ENCODE measurements at places on chromosomes 4 and X.

DNA sequence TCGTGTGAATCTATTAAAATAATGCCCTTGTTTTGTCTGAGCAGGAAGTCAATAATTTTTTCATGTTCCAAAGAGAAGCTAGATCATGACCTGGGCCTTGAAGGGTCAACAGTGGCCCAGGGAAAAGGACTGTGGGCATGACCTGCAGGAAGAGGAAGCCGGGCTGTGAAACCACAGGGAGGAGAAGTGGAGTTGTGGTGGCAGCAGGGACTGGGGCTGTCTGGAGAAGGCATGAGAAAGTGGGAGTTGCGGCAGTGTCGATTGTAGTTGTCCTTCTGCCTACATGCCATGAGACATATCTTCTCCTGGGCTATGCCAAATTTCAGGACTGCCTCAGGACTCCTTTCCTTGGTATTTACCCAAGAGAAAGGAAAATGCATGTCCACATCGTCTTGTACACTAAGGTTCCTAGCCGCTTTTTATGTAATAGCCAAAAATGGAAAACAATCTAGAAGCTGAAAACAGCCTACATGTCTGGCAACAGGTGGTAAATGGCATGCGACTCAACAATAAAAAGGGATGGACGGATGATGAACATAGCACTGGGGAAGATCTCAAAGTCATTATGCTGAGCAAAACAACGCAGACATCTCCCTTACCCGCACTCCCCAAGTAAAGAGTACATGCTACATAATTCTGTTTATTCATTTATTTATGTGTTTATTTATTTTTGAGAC, 13.6 kb upstream of the PTTG2 start:
- H3K36me3 ChIP-seq, result peaks cover 20% of the 10 kb centered on the region
- no peaks in the 10 kb centered on the region for H3K27me3 ChIP-seq
- peaks cover 56% of the 10 kb centered on the region for H3K4me1 ChIP-seq
- DNase-seq, result no peak
- H3K27ac ChIP-seq, result no peak overlapping the region
- H3K4me3 ChIP-seq, result no peak overlapping the region

GRCh38 chrX:78886550-78886949, 58.6 kb upstream of the P2RY10 start:
- no peak overlapping the region for H3K4me3 ChIP-seq
- DNase-seq, result no peak
- H3K27ac ChIP-seq, result no peak overlapping the region
- no peaks in the 10 kb centered on the region for H3K27me3 ChIP-seq
- H3K4me1 ChIP-seq, result peaks cover 12% of the 10 kb centered on the region

DNA sequence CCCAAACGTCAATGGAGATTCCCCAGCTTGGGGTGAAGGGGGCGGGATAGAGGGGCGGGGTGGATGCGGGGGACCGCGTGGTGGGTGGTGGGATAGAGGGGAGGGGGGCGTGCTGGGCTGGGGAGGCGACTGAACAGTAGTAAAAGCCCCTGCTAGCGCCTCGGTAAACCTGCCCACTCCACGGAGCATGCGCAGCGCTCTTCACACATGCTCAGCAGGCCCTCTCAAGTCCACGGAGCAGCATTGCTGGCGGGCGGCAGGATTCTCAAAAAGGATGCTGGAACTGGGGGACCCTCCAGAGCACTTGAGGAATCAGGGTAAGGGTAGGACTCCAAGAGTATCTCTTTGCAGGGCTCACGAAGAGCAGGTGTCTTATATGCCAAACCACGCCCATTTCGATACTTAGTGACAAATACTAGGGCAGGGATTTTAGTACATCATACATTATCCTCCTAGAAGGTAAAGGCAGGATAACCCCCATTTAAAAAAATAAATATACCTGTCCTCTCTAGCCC, 378 bp upstream of the RPS6KA6 start:
- peak overlapping the region; percentile 78 for H3K4me3 ChIP-seq
- peaks cover 4% of the 10 kb centered on the region for H3K36me3 ChIP-seq
- no peak overlapping the region for H3K27ac ChIP-seq
- no peaks in the 10 kb centered on the region for H3K4me1 ChIP-seq

DNA sequence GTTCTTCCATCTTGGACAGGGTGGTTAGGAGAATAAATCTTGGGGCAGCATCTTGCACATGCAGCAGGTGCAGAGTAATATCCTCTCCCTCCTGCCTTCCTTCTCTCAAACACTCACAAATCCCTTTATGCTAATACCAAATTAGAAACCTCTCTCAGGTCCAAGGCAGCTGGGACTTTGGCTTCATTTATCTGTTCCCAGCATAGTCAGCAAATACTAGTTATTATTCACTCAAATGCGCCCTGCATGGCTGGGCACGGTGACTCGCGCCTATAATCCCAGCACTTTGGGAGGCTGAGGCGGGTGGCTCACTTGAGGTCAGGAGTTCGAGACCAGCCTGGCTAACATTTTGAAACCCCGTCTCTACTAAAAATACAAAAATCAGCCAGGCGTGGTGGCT, 156.0 kb upstream of the GALNT7 start:
- no peak overlapping the region for H3K27ac ChIP-seq
- H3K4me1 ChIP-seq, result no peaks in the 10 kb centered on the region
- no peak for DNase-seq
- no peaks in the 10 kb centered on the region for H3K36me3 ChIP-seq
- no peak overlapping the region for H3K4me3 ChIP-seq

GRCh38 chr4:159284113-159284512, 181.2 kb downstream of the RAPGEF2 start:
- no peaks in the 10 kb centered on the region for H3K27me3 ChIP-seq
- no peak overlapping the region for H3K27ac ChIP-seq
- H3K4me1 ChIP-seq, result peaks cover 5% of the 10 kb centered on the region
- H3K4me3 ChIP-seq, result no peak overlapping the region
- H3K36me3 ChIP-seq, result peaks cover 7% of the 10 kb centered on the region

GRCh38 chr4:176013476-176014247, 52.0 kb upstream of the WDR17 start:
- no peaks in the 10 kb centered on the region for H3K27me3 ChIP-seq
- no peak overlapping the region for H3K4me3 ChIP-seq
- H3K27ac ChIP-seq, result no peak overlapping the region

GRCh38 chr4:10803713-10804343, 119.3 kb upstream of the CLNK start:
- no peak overlapping the region for H3K27ac ChIP-seq
- no peak for DNase-seq
- H3K36me3 ChIP-seq, result peaks cover 13% of the 10 kb centered on the region
- peaks cover 54% of the 10 kb centered on the region for H3K4me1 ChIP-seq
- no peak overlapping the region for H3K4me3 ChIP-seq

GRCh38 chrX:134572816-134573682, 85.2 kb downstream of the PLAC1 start:
- no peak overlapping the region for H3K4me3 ChIP-seq
- H3K36me3 ChIP-seq, result no peaks in the 10 kb centered on the region
- no peak for DNase-seq
- H3K27ac ChIP-seq, result no peak overlapping the region
- H3K4me1 ChIP-seq, result no peaks in the 10 kb centered on the region

GRCh38 chr4:55927803-55928437, 20.8 kb upstream of the CEP135 start:
- no peak overlapping the region for H3K27ac ChIP-seq
- H3K27me3 ChIP-seq, result no peaks in the 10 kb centered on the region
- H3K36me3 ChIP-seq, result peaks cover 3% of the 10 kb centered on the region
- peaks cover 8% of the 10 kb centered on the region for H3K4me1 ChIP-seq
- no peak overlapping the region for H3K4me3 ChIP-seq
- DNase-seq, result no peak

GRCh38 chr4:10023050-10023419, 1.7 kb upstream of the SLC2A9 start:
- H3K4me1 ChIP-seq, result peaks cover 30% of the 10 kb centered on the region
- no peak overlapping the region for H3K4me3 ChIP-seq
- no peaks in the 10 kb centered on the region for H3K36me3 ChIP-seq
- H3K27ac ChIP-seq, result no peak overlapping the region
- DNase-seq, result no peak

DNA sequence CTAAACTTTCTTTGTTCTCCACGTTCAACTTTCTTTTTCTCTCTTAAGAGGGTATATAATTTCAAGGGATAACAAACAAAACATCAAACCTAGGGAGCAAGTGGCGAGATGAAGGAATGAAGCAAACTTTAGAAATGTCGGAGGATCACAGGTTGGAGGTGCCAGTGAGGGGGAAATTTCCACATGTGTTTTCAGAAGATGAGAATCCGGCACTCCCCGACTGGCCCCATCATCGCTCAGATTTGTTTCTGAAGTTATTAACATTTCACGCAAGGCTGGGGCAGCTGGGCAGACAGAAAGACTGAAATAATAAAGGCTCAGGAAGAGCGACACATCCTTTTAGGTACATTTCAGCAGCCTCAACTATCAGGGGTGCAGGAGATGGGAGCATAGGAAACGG, 134.9 kb downstream of the SMIM20 start:
- no peaks in the 10 kb centered on the region for H3K36me3 ChIP-seq
- no peak for DNase-seq
- no peak overlapping the region for H3K4me3 ChIP-seq
- peaks cover 30% of the 10 kb centered on the region for H3K27me3 ChIP-seq
- no peak overlapping the region for H3K27ac ChIP-seq

- H3K27ac ChIP-seq, result no peak overlapping the region
- no peaks in the 10 kb centered on the region for H3K36me3 ChIP-seq
- H3K27me3 ChIP-seq, result no peaks in the 10 kb centered on the region
- H3K4me3 ChIP-seq, result no peak overlapping the region
- no peak for DNase-seq
Observed at GRCh38 chrX:126272795-126273497, 106.9 kb upstream of the DCAF12L2 start.

DNA sequence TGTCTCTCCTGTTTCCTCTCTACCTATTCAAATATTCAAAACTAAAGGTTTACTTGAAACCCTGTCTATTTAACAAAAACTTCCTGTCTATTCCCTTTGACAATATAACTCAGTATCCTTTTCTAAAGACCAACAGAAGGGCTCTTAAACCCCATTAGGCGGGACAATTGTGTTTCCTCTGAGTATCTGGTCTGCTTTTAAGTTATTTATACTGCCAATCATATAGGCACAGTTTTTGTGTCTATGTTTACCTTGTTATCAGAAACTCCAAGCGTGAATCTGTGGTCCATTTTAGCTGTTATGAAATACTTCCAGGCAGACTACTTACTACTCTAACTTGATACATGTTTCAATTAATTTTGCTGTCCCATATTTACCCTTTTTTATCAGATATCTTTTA, 350.0 kb upstream of the CTSO start:
- H3K4me1 ChIP-seq, result no peaks in the 10 kb centered on the region
- H3K36me3 ChIP-seq, result no peaks in the 10 kb centered on the region
- no peaks in the 10 kb centered on the region for H3K27me3 ChIP-seq
- no peak for DNase-seq
- no peak overlapping the region for H3K27ac ChIP-seq

DNA sequence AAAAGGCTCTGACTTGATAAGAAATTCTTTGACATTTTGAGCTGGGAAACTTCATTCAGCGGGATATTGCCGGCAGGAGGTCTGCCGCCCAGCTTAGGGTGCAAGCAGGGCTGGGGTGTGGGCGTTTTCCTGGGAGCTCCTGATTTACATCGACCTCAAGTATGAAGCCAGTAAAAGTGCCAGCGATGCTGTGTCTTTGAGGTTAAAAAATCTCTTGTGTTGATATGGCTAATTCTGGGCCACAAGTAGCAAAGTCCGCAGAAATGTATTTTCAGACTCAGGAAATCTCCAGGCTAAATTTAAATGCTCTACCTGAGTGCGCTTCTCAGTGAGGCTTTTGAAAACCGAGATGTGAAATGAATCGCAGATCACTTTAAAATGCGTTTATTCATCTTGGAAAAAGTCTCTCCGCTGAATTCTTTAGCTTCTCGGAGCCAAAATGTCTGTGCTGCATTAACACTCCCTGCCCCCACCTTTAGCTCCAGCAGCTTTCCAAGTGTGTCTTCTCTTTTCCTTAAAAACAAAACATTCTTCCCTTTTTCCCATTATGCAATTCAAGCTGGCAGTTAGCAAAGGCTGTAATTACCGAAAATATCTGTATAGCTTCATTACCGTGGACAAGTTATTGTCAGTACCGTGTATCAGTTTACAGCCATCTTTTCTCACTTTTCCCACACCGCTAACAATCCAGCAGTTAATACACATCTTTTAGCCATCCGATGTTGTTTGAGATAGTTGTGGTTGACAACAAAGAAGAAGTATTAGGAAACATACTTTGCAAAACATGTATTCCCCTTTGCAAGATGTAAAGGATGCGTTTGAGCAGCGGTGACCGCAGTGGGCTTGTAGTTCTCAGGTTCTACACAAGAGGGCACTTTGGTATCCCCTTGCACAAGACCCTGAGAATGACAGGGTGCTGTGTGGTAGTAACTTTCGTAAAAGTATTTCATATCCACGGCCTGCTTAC, 136.0 kb upstream of the STX18 start:
- DNase-seq, result no peak
- no peak overlapping the region for H3K27ac ChIP-seq
- no peaks in the 10 kb centered on the region for H3K4me1 ChIP-seq
- no peaks in the 10 kb centered on the region for H3K27me3 ChIP-seq
- H3K4me3 ChIP-seq, result no peak overlapping the region

DNA sequence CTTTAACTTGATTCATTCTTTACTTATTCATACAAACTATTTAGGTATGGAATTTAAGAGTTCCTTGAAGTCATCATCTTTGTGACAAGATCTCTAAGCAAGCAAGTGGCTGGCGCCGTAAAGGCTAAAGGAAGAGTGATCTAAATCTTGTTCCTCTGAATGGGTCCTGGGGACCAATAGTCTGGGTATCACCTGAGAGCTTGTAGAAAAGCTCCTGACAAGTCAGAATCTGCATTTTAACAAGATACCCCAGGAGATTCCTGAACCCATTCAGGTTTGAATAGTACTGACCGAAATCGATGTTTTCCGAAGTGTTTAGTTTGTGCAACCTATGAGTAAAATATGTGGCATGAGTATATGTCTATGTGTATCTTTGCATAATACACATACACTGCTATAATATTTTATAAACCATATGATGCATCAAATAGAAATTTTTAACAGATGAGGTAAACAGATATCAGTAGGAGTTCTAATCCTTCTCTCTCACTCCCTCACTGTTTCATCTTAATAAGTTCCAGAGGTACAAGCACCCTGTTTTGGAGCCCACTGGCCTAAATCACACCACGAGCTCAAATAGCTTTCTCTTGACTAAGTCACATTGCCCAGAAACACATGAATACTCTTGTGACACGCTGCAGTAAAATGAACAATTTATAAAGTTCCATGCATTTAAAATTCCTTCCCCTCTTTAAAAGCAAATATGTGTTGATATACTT, 170.0 kb downstream of the RELL1 start:
- H3K27me3 ChIP-seq, result peaks cover 11% of the 10 kb centered on the region
- no peaks in the 10 kb centered on the region for H3K4me1 ChIP-seq
- no peaks in the 10 kb centered on the region for H3K36me3 ChIP-seq
- H3K27ac ChIP-seq, result no peak overlapping the region
- no peak for DNase-seq

DNA sequence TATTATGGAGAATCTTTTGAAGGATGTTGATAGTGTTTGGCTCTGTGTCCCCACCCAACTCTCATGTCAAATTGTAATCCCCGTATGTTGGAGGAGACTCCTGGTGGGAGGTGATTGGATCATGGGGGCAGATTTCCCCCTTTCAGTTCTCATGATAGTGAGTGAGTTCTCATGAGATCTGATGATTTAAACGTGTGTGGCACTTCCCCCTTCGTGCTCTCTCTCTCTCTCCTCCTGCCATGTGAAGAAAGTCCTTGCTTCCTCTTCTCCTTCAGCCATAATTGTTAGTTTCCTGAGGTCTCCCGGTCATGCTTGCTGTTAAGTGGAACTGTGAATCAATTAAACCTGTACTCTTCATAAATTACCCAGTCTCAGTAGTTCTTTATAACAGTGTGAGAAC, 166.1 kb upstream of the NUDT6 start:
- H3K4me1 ChIP-seq, result peaks cover 24% of the 10 kb centered on the region
- peaks cover 52% of the 10 kb centered on the region for H3K36me3 ChIP-seq
- no peak overlapping the region for H3K4me3 ChIP-seq
- no peaks in the 10 kb centered on the region for H3K27me3 ChIP-seq
- DNase-seq, result no peak
- no peak overlapping the region for H3K27ac ChIP-seq

Measured in stimulated activated naive B cell treated with anti-CD40 and anti-IgM and Interleukin-4, amounts not matched to agents 10 μg/mL and 1 μg/mL and 100 μg/mL, for 72 hours (primary cell).